ENCODE measurements at places on chromosomes 6 and 20.
A peak's percentile ranks its signal among the peaks of the same experiment; 100 is the strongest.

- no peak for DNase-seq
Measured at GRCh38 chr6:137471986-137472385, 22.2 kb downstream of the OLIG3 start.

DNA sequence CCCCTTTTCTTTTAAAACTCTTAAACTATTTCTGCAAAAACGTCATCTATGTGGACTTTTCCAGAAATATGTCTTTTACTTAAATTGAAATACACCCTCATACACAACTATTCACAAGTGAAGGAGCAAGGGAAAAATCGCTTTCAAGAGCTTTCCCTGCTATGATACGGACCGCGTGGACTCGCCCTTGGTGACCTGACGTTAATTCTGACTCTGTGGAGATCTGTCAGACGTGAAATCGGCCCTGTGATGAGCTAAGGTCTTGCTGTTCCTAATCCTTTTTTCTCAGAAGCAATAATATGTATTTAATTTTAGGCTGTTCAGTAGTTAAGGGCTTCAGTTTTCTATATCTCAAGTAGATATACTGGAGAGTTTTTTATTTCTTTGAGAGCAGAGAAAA is 113.6 kb downstream of the RPP40 start:
- no peak for DNase-seq

DNA sequence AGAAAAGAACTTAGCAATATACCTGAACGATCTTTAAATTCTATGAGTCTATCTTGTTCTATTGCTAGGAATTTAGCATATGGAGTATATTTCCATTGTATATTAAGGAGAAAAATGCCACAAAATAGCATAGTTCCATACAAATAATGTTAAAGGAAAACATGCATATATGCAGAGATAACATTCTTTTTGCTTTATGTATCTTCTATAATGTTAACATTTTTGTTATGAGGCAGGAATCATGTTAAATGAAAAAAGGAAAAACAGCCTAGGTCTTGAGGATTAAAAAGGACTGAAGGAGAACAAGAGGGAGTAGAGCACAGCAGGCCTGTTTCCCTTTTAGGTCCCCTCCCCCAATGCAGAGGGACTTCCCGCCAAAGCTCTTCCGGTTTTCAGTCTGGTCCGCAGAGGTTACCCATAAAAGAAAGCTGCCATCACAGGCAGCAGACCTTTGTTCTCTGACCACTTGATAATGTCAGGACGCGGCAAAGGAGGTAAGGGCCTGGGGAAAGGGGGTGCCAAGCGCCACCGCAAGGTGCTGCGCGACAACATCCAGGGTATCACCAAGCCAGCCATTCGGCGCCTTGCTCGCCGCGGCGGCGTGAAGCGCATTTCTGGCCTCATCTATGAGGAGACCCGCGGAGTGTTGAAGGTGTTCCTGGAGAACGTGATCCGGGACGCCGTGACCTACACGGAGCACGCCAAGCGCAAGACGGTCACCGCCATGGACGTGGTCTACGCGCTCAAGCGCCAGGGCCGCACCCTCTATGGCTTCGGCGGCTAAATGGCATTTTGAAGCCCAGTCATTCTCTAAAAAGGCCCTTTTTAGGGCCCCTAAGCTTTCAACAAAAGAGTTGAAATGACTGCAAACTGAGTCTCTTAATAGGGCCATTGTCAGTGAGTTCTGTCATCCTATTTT is 108.4 kb upstream of the PRSS16 start:
- peak; percentile 84 for DNase-seq

DNA sequence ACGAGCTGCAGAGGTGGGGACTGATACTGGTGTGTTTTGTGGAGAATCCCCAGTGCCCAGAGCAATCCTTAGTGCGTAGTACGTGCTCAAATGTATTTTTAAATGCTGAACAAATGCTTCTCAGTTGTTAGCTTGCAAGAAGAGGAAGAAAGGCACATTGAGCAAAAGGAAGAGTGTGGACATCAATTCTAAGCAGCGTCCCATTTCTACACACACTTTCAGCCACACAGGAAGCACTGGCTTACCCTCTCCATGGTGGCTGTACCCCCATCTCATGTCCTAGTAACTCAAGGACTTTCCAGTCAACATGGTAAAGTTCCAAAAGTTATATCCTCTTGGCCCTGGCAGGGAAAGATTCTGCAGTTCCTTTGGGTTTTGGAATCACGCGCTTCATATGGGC is 98.8 kb upstream of the NXT1 start:
- no peak for DNase-seq

- DNase-seq: no peak
Measured at GRCh38 chr6:79143320-79143898, 65.4 kb upstream of the PHIP start.

DNA sequence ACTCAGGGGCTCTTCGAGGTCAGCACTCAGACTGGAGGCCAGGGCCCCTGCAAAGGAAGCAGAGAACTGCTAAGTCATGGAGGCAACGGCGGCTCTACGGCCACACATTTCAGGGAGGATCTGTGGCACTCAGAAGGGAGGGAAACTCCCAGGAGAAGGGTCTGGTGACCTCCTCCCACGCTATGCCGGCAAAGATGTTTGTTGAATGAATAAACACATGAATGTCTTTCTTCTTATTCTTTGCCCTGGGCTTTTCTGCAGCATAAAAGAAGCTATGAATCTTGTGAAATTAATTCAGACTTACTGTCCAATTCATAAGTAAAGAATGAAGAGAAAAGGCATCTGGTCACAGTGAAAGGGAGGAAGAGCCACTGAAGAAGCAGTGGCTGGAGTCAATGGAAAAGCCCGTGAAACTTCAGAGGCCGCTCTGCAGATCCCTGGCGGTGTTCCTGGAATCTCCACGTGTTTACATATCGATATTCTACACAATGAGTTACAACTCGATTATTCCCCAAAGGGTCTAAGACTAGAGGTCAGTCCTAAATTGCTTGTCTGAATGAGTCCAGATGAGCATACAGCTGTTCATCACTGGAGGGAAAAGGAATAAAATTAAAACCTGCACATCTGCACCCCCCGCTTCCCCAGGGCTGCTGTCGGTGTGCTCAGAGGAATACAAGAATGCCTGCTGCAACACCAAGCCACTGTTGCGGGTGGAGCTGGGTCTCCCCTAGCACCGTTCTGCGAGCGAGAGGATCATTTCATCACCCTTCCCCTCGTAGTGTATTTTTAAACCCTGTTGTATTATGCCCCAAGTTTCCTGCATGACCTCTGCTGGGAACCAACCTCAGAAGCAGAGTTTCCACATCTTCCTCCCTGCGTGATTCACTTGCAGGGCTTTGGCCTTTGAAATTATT is 25.6 kb downstream of the INSM1 start:
- no peak for DNase-seq

GRCh38 chr20:33370291-33370690 is 31.0 kb downstream of the CDK5RAP1 start:
- DNase-seq: peak; percentile 88

DNA sequence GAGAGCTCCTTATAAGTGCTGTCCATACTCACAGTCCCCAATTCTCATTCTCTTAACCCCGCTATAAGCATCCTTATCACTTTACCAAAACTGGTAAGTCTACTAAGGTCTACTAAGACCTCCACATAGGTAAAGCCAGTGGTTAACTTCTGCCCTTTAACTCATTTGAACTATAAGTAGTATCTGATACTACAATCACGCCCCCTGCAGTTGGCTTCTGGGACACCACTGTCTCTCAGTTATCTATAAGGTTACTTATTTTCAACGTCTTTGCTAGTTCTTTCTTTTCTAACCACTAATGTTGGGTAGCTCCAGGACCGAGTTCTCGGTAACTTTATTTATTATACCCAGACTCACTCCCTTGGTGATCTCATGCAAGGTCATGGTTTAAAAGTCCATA is 142.6 kb downstream of the ARHGAP18 start:
- DNase-seq: peak; percentile 15

DNA sequence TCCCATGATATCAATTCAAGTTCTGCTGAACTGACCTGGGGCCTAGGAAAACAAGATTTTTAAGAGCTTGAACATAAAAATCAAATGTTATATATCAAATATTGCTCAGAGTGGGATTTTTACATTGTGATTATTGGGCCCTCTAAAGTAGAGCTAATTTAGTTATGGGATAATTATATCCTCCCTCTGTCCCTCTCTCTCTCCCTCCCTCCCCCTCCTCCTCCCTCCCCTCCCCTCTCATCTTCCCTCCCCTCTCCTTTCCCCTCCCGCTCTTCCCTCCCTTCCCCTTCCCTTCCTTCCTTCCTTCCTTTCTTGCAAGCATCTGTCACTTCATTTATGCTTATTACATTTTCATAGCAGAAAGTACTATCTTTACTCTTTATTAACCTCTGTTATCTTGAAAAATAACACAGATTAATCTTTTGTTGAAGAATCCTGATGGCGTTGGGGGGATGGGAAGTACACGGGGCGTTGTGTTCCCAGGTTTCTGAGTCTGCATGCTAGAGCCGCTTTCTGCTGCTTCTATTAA is 32.8 kb downstream of the KIF25 start:
- no peak for DNase-seq

DNA sequence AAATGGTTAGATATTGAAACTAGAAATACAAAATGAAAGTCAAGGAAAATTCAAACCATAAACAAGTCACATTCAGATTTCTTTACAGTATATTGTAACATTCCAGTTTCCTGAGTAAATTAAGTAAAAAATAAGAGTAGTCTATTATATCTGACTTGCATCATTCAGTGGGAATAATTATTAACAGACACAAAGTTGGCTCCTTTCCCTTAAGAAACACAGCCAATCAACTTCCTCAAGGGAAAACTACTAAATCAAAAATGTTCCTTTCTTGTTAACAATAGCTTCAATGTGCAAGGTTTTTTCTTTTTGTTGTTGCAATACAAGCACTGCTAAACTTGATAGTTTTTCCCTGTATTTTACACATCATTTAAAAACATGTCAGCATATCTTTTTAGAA is 33.2 kb downstream of the DNAAF9 start:
- DNase-seq: no peak

- DNase-seq: no peak
Measured at GRCh38 chr6:36949636-36950035, 4.9 kb upstream of the PI16 start.

DNA sequence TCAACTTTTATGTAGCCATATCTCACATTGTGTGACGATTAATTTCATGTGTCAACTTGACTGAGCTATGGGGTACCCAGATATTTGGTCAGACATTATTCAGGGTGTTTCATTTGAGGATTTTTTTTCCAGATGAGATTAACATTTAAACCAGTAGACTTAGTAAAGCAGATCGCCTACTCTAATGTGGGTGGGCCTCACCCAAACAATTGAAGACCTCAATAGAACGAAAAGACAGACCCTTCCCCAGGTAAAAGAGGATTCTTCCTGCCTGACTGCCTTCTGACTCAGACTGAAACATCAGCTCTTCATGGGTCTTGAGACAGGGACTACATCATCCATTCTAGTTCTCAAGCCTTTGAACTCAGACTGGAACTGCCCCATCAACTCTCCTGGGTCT is 231.7 kb upstream of the SASH1 start:
- no peak for DNase-seq

- DNase-seq: peak; percentile 75
Measured at GRCh38 chr6:11172501-11173327, 59.8 kb downstream of the NEDD9 start.

- DNase-seq: no peak
Measured at GRCh38 chr6:102023977-102024657, 630.6 kb downstream of the GRIK2 start.

DNA sequence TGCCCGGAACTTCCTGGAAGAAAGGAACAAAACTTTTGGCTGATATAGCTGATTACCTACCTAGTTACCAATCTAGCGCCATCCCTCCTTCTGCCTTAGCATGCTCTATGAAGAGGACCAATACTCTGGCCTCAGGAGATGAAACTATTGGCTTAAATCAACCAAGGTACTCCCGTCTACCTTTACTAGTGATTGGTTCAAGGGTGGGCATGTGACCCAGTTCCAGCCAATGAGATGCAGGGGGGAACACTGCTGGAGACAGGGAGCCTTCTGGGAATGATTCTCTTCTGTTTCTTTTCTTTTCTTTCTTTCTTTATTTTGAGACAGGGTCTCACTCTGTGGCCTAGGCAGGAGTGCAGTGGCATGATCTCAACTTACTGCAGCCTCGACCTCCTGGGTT is 72.6 kb upstream of the CCDC167 start:
- no peak for DNase-seq

GRCh38 chr6:139508023-139508422 is 133.6 kb upstream of the CITED2 start:
- DNase-seq: no peak

DNA sequence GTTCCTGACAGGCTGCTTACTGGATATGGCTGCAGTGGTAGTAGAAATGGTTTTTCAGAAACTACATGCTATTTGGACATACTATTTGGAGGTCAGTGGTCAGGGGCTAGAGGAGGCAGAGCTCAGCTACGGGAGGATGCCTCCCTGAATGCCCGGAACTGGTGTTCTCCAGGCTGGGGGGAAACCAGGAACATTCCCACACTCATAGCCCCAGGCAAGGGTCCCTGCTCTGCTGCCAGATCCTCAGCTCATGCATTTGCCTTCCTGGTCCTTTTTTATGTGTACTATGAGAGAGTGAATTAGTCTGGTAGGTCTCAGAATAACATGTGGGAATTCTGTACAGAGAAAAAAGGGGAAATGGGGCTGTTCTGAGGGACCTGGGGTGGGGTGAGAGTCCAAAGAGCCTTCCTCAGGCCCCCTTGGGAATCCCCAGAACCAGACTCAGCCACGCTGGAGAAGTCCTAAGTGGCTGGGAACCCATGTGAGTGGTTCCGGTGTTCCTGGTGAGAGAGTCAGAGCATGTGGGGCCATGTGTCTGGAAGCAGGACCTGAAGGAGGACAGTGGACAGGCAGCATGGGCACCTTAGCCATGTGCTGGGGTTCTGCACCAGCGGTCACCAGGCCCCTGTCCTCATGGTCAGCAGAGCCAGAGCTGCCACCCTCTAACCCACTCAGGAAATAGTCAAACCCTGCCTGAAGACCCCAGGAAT is 58.0 kb upstream of the MYL9 start:
- no peak for DNase-seq

- no peak for DNase-seq
Measured at GRCh38 chr6:82629921-82630320, 266.3 kb downstream of the TPBG start.

DNA sequence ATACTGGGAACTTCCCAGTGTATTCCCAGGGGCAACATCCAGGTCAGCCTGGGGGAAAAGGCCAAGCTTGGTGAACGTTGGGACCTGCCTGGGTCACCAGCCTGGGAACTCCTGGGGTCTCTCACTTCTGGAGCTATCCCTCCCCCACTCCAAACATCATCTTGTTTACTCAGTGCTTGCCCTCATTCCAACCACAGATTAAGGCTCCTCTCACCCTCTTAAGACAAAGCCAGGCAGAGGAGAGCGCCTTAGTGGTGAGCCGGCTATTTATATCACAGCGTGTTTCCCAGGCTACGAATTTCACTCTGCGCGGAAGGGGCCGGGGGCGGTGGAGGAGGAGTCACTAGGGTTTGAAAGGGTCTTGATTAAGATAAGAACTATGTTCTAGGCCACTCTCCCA is 12.1 kb downstream of the PRPH2 start:
- no peak for DNase-seq

DNA sequence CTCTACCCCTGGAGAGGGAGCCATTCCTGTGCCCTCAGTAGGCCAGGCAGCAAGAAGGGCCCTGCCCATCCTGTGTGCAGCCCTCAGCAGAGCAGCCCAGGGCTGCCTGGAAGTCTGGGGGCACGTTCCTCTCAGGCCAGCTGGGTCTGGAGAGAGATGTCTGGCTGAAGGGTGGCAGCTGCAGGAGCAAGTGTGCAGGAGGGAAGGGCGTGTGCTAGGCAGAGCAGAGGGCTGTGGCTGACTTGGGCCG is 62.7 kb downstream of the NOL4L start:
- DNase-seq: no peak
